NCI-H1930 (cell line): ENCODE measurements at places on chromosomes 16 and 17.

DNA sequence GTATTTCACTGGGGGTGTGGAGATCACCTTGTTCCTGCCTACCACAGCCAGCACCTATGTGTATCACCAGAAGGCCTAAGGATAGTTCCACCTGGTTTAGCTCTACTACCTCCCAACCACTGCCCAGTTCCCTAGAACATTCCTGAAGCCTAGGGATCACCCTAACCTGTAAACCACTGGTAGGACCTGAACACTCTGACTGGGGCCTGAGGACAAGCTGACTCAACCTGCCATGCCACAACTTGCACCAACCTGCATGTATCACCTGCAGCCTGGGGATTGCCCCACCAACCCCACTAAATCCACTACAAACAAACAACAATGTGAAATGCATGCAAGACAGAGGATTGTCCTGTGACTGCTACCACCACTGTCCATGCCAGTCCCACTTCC, 128.1 kb downstream of the KIF2B start:
- no peak for DNase-seq

- no peak for DNase-seq
These were observed 28.0 kb downstream of the LLGL2 start for GRCh38 chr17:75553295-75554110.

GRCh38 chr17:74763565-74764387, 12.4 kb downstream of the NAT9 start:
- DNase-seq = no peak

GRCh38 chr16:24876231-24876630, 30.5 kb downstream of the SLC5A11 start:
- no peak for DNase-seq

DNA sequence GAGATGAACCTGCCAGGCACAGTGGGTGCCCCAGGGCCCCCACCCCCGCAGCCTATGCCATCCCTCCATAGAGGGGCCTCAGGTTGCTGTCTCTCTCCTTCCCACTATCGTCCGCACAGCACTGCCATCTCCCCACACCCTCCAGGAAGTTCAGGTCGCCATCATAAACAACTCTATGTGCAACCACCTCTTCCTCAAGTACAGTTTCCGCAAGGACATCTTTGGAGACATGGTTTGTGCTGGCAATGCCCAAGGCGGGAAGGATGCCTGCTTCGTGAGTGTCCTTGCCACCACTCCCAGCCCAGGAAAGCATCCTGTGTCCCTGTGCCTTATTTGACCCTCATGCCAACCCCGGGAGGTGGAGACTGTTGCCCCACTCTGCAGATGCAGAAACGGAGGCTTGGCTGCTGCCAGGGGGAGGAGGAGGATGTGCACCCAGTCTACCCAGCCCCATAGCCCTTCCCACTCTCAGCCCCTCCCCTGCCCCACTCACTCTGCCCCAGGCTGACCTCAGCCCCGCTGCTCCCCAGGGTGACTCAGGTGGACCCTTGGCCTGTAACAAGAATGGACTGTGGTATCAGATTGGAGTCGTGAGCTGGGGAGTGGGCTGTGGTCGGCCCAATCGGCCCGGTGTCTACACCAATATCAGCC, 3.9 kb downstream of the PRSS21 start:
- no peak for DNase-seq

- no peak for DNase-seq
These were observed 191.8 kb downstream of the PARN start for GRCh38 chr16:14438256-14438655.

- no peak for DNase-seq
These were observed 10.7 kb downstream of the DNAAF1 start for GRCh38 chr16:84155771-84156170.
